ENCODE measurements at places on chromosomes 6 and 20. TPM values are rescaled to one million over a fixed set of nuclear protein-coding genes. Genes with fewer than 3 reads are reported as not detected.

- no peak for DNase-seq
These were observed 49.3 kb upstream of the MYL9 start for GRCh38 chr20:36491901-36492617.

The C2 gene
- 5.9 TPM for total RNA-seq

- DNase-seq, result no peak
These were observed 50.2 kb downstream of the MYLIP start for GRCh38 chr6:16179063-16179462.

DNA sequence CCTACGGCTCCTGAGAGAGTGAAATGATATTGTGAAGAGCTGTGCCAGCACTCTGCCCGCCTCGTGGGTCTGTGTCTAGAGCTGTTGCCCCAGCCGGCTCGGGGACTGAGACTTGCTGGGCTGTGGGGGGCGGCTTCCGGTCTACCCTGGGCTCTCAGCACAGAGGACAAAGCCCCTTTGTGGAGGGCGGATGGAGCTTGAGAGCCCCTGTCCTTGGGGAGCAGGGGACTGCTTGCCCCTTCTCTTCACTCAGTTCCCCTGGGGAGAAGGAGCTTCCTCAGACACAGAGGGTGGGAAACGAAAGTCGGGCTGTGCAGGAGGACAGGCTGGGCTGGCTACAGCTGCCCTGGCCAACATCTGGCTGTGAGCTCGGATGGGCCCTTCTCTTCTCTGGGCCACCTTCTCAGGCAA is 11.0 kb downstream of the SRC start:
- DNase-seq, result no peak

DNA sequence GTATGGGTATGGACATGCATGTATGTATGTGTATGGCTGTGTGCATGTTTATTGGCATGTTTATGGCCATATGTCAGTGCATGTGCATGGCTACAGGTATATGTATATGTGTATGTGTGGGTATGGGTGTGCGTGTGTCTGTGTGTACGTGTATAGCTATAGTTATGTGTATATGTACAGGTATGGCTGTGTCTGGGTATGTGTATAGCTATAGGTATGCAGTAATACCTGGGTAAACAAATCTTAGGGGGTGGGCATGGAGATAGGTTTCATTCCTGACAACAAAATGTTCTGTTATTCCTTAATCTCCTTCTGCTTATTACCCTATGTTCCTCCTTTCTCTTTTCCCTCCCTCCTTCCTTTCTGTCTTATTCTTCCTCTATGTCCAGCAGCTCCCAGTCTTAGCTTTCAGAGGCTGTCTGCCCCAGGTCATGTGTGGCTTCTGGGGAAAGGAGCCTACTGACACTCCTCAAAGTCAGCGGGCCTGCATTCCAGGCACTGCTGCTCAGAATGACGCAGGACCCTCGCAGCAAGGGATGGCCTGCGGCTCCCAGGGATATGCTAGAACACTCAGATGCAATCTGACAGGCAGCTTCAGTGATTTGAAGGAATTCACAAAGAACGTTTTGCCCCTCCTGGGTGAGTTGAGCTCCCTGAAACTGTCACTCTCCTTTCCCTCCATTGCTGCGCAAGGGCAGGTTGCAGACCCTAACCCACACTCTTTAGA is 139.3 kb upstream of the PHACTR1 start:
- no peak for DNase-seq

DNA sequence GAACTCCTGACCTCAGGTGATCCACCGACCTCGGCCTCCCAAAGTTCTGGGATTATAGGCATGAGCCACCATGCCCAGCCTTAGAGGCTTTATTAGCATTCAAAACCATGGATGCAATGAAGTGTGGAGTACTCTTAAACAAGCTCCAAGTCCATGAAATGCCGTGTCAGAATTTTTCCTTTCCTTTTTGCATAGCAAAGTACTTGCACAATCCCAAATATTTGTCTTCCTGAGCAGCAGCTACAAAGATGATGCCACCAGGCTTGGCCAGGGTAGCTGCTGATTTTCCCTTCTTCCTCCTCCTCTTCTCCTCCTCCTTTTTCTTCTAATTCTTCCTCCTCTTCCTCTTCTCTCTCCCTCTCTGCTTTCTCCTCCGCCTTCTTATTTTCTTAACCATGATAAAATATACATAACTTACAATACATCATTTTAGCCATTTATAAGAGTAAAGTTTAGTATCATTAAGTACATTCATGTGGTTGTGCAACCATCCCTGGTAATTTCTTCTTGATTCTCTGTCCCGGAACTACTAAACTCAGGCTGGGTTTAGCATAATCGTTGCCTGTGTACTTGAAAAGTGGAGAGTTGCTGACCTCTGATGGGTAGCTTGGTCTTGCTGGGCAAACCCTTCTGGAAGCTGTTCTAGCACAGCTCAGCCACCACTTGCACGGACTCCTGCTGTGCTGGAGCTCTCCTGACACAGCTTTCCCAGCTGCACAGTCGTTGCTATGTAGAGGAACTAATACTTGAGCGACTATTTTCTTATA is 20.3 kb downstream of the MUCL3 start:
- DNase-seq, result no peak

All from lower leg skin (tissue), 4 donors.